Activated naive CD8-positive, alpha-beta T cell treated with anti-CD3 and anti-CD28 coated beads, Interleukin-2, amount 50 U/mL, for 24 hours (primary cell): ENCODE measurements at places on chromosomes 12 and 14.

GRCh38 chr14:56159066-56159465, 40.9 kb downstream of the PELI2 start:
- DNase-seq, result no peak

GRCh38 chr14:70857496-70857890, 48.2 kb upstream of the MAP3K9 start:
- DNase-seq, result no peak

DNA sequence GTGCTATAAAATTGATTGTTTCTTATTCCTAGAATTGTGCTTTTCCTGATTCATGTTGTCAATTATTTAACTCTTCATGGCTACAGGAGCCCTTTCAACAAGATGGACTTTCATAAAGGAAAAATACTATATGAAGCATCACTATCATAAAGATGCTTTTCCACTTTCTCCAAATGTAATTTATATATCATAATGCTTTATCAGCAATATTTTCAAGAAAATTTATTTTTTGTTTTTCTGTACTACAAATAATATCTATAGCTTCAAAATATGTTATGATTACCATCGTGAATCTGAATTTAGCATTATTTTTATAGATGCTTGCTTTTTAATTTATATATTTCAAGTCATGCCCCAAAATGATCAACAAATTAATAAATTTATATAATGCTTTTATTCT, 873.5 kb upstream of the LRFN5 start:
- no peak for DNase-seq

DNA sequence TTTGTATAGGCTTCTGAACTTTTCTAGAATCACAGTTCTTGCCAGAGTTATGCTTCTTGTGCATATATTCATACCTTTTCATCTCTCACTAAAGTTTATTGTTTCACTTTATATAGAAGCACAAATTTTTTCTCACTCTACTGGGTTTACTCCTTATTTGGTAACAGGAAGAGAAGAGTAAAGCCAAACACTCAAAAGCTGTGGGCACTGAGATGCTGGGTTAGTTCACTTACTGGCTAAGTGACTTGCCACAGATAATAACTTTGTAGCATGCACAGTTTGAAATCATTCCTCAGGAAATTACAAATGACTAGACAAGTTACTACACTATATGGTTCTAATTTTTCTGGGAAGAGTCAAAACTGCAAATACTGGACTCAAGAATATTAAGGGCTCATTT, 7.8 kb downstream of the HIGD1C start:
- DNase-seq, result no peak

DNA sequence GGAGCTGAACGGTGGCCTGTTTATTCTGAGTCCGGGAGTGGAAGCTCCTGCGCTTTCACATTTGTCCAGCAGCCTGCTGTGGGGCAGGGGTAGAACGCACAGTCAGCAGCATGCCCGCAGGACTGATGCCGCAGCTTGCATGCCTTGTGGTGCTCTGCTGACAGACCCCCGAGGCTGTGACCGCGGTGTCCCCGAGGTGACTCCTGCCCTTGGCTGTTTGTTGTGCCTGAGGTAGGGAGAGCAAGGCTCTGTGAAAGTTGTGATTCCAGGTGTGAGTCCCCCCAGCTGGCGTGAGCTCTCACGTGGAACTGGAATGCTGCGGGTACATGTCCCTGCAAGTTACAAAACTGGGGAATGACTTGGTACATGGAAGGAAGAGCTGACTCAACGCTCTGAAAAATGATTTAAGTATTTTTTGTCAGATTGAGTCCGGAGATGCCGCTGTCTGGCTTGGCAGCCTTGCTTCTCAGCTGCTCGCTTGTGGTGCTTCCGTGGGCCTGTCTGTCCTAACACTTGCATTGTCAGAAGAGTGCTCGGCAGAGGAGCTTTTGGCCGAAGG, 18.1 kb downstream of the MLXIP start:
- no peak for DNase-seq

GRCh38 chr12:69324797-69325466, 23.2 kb upstream of the LYZ start:
- no peak for DNase-seq

DNA sequence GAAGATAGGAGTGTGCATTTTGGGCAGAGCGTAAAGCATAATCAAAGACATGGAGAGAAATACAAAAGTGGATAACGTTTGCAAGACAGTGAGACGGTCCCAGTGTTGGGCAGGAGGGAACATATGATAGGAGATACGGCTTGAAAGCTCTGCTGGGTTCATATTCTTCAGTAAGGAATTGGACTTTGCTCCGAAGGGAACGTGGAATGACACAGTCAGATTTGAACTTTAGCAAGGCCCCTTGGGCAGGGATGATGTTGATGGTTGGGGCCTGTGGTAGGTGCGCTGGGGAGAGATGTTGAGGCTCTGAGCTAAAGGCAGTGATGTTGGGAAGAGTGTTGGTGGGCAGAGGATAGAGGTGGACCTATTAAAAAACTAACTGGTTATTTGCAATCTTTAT, 143.5 kb upstream of the TBX3 start:
- no peak for DNase-seq

GRCh38 chr12:110199339-110200123, 75.4 kb downstream of the IFT81 start:
- no peak for DNase-seq

- no peak for DNase-seq
Measured at GRCh38 chr12:109475993-109476806, 900 bp downstream of the KCTD10 start.

GRCh38 chr14:104974665-104975390, 3.3 kb downstream of the AHNAK2 start:
- DNase-seq, result no peak

DNA sequence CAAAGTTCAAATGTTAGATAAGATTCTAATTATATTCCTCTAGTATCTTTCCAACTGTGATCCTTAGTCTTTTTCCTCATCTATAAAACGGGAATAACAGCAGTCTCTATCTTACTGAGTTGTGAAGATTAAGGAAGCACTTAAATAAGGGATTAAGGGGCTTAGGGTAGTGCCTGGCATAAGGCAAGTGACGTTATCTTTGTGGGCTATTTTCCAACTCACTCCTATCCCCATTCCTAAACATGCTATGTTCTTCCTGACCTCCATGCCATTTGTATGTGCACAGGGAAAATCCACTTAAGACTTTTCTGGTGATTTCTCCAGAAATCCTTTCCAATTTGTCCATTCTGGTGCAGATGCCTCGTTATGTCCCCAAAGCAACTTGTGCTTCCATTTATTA, 33.3 kb downstream of the SUPT16H start:
- no peak for DNase-seq

DNA sequence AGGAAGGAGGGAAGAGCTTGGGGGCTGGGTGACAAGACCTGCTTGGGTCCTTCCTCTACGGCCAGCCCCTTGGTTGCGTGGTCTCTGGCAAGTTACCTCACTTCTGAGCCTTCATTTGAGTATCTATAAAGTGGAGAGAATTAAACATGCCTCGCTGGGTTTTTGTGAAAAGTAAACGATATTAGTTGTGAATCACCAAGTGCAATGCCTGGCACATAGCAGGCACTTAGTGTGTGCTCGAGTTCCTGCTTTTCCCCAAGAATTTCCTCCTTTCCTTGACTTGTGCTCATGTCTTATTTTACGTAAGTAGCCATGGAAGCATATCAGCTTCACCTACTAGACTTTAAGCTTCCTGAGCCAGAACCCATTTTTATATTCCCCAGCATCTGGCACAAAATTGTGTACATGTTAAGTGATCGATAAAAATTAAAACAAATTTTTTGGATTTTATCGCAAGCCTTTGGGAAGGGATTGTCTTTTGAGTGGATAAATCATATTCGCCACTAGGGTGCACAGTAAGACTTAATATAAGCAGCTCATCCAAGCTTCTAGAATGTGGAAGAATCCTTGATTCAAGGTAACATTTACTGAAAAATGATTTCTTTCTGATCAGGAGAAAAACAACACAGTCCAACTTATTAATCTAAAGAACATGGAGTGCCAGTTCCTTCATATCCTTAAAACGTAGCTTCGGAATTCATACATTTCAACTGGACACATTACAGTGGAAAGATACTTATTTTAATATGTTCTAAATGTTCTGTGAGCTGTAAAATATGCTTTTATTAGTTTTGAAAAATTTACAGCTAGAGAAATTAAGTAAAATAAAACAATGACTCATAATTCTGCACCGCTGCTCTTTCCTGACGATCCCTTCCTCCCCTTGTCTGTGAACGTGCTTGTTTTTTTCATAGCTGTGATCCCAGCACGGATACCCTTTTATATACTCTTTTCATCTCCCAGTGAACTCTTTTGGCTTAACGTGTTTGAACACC, 62.0 kb downstream of the SLC25A47 start:
- no peak for DNase-seq

GRCh38 chr14:35368583-35369392, 35.8 kb downstream of the NFKBIA start:
- peak; percentile 17 for DNase-seq

DNA sequence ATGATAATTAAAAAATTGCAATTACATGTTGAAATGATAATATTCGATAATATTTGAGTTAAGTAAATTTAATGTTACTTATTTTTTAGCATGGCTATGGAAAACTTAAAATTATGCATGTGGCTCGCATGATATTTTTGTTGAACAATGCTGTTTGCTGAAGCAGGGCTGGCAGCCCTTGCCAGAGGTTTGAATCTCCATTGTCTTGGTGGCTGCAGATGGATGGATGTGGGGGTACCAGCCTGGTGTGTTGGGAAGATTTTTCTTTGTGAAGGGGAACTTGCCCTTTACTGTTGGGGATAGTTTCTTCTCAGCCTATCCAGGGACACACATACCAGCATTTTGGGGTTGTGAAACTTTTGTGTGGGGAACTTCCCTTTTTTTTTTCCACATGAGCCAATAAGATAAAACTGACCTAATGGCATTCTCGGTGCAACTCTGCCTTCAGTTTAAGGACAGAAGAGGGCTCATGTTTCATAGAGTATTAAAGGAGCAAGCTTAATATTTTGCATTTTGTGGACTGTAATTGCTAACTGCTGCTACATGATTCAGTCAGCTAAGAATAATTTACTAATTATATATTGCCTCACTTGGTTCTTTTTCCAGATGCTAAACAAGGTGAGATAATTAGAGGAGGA, 8.8 kb downstream of the RASSF3 start:
- no peak for DNase-seq

DNA sequence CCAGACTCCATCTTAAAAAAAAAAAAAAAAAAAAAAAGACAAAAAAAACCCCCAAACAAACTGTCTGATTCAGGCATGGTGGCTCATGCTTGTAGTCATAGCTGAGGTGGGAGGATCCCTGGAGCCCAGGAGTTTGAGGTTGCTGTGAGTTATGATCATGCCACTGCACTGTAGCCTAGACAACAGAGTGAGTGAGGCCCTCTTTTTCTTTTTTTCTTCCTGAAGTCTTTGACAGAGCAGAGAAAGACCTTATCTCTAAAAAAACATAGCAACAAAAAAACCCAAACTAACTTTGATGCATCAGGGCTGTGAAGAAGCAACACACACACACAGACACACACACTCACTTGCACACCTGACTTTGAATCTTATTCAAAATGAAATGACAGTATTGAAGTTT, 7.7 kb upstream of the AMN1 start:
- DNase-seq, result peak; percentile 48

GRCh38 chr14:104105071-104105821, 19.7 kb downstream of the ASPG start:
- no peak for DNase-seq

GRCh38 chr12:18754124-18754707, 16.3 kb downstream of the CAPZA3 start:
- DNase-seq, result no peak

- DNase-seq, result no peak
Measured at GRCh38 chr12:90244232-90244631, 535.6 kb upstream of the ATP2B1 start.

DNA sequence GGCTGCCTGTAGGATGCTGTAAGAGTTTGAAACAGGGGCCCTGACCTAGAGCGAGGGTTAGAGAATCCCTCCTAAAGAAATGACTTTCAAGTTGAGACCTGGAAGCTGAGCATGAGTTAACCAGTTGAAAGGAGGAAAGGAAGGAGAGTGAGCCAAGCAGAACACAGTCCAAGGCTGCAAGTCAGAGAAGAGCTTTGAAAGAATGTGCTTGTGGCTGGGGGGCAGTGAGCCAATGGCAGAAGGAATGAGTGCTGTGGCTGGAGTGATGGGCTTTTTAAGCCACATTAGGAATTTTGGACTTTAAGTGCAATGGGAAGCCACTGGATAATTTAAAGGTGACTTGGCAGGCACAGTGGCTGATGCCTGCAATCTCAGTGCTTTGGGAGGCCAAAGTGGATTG, 18.1 kb downstream of the CDKN1B start:
- no peak for DNase-seq

DNA sequence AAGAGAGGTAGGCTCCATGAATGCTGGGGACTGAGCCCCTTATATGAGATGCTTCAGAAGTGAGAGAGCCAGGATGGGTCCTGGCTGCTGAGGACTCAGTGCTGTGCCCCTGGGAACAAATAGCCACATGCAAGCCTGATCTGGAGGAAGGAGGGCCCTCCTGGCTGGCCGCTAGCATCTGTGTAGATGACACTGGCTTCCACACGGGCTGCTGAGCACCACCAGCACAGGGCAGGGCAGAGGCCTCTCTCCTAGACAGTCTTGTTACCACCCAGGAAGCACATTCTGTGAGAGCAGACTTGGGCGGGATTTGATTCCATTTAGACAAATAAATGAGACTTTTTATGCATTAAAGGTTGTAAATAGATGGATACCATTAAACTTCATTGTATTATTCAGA, 48.0 kb downstream of the ZNF664 start:
- DNase-seq, result no peak

- no peak for DNase-seq
Measured at GRCh38 chr12:103197725-103198388, 240.4 kb downstream of the ASCL1 start.

- no peak for DNase-seq
Measured at GRCh38 chr12:57539134-57539768, 7.7 kb downstream of the DCTN2 start.

DNA sequence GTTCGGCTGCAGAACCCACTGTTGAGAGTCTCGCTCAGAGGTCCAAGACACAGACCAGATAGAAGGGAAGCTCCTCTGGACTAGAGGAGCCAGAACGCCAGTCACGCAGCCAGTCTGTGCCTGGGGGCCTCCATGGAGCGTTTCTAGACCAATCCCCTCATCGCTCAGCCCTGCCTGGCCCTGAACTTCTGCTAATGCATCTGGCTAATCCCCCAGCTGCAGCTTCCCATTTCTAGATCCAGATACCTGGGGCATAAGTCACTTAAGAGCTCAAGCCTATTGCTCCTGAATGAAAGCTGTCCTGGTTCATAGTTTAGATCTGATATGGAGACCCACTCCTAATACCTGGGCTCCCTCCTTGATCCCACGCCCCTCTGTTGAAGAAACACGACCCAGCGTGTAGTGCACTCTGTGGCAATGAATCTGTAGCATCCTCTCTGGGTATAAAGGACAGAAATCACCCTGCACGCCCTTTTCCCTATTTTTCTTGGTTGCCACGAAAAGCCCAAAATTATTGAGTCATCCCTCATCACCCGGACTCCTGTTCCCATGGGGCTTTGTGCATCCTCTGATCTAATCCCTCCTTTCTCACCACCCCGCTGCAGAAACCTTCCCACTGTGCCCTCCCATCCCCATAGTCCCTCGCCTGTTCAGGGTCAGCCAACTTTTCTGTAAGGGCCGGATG, 341.6 kb upstream of the FKBP4 start:
- no peak for DNase-seq

GRCh38 chr14:24155100-24155499, 6.0 kb upstream of the IRF9 start:
- no peak for DNase-seq
